ENCODE measurements at places on chromosomes 1 and 21. TPM values are rescaled to one million over a fixed set of nuclear protein-coding genes. Genes with fewer than 3 reads are reported as not detected.

NHLH1 gene
- 1.1 TPM for total RNA-seq

CR1L gene
- total RNA-seq, result not detected

F11R gene
- 110 TPM for total RNA-seq

FCMR gene
- 22.7 TPM for total RNA-seq

FAM89A gene
- total RNA-seq, result 11.2 TPM

NCMAP gene
- not detected for total RNA-seq

KIF17 gene
- total RNA-seq, result 0.06 TPM

TPTE gene
- not detected for total RNA-seq

FCRL6 gene
- total RNA-seq, result not detected

DNA sequence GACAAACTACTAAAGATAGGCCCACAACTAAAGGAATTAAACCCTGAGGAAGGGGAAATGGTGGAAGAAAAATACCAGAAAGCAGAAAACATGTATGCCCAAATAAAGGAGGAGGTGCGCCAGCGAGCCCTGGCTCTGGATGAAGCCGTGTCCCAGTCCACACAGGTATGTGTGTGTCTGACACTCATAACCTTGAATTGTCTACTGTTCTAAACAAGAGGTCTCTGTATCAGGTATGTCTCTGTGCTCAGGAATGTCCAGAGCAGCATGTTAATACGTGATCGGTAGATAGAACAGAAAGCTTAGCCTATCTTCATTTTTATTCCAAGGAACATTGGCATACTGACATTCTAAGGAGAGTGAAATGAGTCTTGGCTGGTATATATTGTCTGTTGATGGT lies 55.8 kb upstream of the BMP8A start:
- no peak for ATAC-seq

- ATAC-seq, result no peak
These were observed 406 bp downstream of the HTR1D start for GRCh38 chr1:23216771-23217420.

DNA sequence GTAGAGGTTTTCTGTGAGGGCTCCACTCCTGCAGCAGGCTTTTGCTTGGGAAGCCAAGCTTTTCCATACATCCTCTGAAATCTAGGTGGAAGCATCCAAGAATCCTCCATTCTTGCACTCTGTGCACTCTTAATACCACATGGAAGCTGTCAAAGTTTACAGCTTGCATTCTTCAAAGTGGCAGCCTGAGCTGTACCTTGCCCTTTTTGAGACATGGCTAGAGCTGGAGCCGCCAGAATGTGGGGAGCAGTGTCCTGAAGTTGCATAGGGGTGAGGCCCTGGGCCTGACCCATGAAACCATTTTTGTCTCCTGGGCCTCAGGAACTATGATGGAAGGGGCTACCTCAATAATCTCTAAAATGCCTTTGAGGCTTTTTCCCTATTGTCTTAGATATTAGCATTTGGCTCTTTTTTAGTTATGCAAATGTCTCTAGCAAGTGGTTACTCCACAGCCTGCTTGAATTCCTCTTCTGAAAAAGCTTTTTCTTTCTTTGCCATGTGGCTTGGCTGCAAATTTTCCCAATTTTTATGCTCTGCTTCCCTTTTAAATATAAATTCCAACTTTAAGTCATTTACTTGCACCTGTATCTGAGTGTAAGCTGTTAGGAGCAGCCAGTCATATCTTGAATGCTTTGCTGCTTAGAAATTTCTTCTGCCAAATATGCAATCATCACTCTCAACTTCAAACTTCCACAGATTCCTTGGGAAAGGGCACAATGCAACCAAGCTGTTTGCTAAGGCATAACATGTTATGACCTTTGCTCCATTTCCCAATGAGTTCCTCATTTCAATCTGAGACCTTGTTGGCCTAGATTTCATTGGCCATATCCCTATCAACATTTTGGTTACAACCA lies 92.1 kb upstream of the ARTN start:
- ATAC-seq, result no peak

DNA sequence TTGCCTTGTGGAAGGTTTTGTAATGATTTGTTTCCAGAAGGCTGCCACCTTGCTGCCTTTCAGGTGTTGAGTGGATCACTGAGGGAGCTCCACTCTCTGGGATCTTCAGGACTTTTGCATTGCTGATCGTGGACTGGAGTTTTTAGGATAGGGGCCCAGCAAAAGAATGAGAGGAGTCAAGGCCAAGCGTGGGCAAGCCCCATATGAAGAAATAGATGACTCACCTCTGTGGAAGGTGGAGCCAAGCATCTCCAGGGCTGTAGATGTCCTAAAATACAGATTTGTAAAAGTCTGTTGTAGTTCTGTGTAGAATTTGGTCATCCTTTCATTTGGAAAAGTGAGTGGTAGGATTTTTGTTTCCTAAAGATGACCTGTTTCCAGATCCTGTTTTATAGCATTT lies 67.0 kb downstream of the ST3GAL3 start:
- no peak for ATAC-seq

DNA sequence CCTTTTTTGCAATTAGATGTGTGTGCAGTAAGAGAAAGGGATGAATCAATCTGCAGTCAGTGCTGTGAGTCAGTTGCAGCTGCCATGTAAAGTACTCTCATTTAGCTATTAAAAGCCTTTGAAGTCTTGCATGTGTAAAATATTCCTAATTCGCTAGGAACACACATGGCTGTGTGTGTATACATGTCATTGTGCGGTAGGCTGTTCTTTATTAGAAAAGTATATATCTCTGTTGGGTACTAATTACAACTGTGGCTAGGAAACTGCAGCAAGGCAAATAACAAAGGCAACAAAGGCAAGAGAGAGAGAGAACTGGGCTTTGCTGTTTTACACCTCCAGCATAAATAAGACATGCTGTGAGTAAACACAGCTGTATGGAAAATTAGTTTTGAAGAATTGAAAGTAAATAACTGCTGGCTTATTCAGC lies 41.7 kb downstream of the EPB41 start:
- peak; percentile 92 for ATAC-seq

DNA sequence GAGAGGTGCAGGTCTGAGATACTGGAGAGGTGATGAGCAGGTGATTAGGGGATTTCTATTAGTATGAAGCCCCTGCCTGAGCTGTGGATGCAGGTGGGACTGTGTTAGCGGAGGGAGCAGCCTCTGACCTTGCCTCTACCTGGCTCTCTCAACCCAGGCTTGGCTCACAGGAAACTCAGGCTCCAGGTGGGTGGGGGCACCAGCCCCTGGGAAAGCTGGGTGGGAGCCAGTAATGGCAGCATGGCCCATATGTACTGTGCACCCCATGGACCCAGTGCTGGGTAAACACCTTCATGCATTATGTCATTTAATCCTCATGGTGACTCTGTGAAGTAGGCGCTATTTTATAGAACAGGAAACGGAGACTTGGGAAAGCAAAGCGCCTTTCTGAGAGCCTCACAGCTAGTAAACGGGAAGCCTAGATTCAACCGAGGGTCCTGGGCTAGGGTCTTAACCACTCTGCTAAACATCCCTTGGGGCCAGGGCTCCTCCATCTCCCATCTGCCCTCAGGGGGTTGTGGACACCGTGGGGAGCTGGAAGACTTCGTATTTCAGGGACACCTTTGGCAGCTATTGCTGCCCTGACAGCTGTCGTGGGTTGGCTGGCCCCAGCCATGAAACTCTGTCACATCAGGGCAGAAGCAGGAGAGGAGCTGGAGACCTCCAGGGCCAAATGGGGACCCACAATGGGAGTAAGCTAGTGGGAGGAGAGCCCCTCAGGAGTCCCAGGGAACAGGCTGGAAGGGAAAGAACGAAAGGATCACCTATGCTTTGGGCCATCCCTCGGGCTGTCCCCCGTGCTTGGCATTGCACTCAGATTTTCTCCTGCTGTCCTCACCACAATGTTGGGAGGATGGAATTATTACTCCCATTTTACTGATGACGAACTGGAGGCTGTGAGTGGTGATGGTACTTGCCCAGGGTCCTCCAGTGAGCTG lies 59.6 kb upstream of the CSF3R start:
- no peak for ATAC-seq

DNA sequence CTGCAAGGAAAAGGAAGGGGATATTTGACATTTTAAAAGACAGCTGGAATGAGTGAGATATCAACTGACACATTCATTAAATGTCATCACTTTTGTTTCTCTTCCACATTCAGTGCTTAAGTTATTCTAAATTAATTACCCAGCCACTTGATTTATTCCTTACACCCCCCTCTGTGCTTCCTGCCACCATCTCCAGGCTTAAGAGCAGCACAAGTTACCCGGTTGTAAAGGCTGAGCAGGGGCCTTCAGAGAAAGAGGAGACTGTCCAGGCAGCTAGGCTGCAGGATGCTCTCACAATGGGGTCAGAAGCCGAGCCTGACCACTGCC lies 71.4 kb downstream of the SYT6 start:
- no peak for ATAC-seq

DNA sequence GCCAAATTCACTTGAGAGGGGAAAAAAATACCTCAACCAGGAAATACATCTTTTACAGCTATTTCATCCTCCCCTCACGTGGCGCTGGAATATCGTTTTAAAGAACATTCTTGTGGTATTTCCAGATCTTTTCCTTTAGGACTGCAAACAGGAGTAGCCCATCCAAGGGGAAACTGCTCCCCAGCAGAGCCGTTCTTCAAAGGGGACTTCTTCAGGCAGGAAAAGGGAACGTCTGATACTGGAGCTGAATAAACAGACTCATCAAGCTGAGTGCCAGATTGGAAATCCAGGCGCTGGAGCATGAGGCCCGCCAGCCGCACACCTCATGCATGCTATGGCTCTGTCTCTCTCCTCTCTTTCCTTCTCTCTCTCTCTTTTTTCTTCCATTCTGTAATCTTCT lies 34.0 kb upstream of the PROX1 start:
- no peak for ATAC-seq

GRCh38 chr1:60809204-60809980 lies 273.0 kb upstream of the NFIA start:
- ATAC-seq, result no peak

GRCh38 chr1:5740865-5741860 lies 251.1 kb downstream of the NPHP4 start:
- ATAC-seq, result no peak

GRCh38 chr1:178161516-178161915 lies 67.6 kb downstream of the RASAL2 start:
- no peak for ATAC-seq

GRCh38 chr1:15911927-15912326 lies 64.0 kb downstream of the ZBTB17 start:
- ATAC-seq, result no peak

Data from activated T-helper 17 cell treated with anti-CD3 and anti-CD28 coated beads, Interleukin-2, amount 50 U/mL, for 72 hours (primary cell).